ENCODE measurements at places on chromosomes 1 and 21.

DNA sequence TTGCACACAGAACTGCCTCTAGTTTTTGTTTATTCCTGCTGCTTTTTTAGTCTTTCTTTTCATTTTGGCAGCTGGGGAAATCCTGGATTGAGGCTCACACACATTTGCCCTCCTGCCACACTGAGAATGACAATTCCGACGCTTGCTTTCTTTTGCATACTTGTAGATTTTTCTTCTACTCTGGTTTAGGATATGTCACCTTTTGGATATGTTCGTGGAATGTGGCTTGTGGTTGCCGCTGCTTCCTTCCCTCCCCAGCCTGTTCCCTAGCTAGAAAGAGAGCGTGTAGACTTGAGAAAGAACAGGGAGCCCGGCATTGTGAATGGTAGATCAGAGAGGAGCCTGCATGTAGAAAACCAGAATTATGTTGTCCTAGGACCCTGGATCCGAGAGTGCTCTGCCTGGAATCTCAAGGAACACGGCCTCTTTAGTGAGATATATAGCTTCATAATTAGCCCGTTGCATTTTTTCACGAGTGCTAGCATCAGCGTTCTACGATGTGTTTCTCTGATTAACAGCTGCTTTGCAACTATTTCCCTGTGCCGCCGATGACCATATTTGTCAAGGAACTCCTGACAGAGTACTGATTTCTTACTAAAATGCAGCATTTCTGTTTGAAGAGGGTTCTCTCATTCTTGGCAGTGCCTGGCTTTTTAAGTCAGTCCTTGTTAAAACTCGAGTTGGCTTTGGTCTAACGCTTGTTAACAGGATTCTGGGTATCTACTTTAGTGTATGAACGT lies 56.2 kb downstream of the PEX14 start:
- ATAC-seq, result no peak

DNA sequence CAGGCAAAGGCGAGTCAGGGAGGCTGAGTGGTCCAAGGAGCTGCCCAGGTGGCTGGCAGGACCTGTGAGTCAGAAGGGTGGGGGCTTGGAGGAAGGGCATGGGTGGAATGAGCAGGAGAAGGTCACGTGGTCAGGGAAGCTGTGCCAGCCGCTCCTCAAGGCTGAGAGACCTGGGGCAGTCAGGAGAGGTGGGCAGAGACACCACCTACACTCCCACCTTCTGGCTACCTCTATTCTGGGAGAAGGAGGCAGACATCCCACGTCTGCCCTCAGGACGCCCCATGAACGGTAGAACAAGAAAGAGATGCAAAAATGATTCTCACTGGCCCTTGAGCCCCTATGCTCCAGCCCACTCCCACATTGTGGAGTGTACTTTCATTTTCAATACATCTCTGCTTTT lies 151.8 kb upstream of the RAB4A start:
- ATAC-seq, result no peak

- no peak for ATAC-seq
Observed at GRCh38 chr1:115068826-115069585, 20.3 kb downstream of the TSPAN2 start.

GRCh38 chr1:212710566-212710965 lies 10.9 kb upstream of the BATF3 start:
- ATAC-seq, result no peak

- no peak for ATAC-seq
Observed at GRCh38 chr1:186812570-186812969, 16.2 kb upstream of the PLA2G4A start.

DNA sequence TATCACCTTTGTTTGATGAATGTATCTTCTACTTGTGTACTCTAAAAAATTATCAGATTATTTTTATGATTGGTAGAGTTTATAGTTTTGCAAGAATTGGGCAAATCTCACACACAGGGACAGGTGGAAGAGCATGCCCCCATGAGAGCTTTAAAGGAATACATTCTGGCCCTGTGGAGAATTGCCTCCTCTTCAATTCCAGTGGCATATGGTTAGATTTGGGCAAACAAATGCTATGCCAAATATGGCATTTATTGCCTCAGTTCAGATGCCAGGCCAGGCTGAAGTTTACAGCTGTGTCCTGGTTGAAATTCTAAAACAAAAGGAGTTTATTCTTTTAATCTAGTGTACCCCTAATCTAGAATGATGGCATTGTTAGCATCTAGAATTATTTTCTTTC lies 162.4 kb upstream of the CACYBP start:
- no peak for ATAC-seq

DNA sequence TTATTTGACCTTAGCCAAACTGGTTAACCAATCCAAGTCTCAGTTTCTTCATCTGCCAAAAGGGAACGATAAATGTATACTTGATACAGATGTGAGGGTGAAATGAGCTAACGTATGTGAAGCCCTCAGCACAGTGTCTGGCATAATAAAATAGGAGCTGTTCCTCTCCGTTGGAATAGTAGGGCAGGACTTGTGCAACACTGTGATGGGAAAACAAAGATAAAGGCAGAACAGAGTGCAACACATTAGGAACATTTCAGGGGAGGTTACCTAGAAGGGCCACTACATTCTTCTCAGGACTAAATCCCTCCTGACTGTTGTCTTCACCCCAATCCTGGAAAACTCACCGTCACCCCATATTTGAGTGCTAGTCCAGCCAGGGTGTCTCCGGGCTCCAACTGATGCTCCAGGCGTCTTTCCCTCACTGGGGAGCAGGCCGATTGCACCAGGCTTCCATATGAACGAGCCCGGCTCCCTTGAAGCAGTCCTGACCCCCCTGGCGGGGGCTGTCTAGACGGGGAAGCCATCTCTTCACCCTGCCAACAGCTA lies 896 bp downstream of the LYSMD1 start:
- ATAC-seq, result no peak

DNA sequence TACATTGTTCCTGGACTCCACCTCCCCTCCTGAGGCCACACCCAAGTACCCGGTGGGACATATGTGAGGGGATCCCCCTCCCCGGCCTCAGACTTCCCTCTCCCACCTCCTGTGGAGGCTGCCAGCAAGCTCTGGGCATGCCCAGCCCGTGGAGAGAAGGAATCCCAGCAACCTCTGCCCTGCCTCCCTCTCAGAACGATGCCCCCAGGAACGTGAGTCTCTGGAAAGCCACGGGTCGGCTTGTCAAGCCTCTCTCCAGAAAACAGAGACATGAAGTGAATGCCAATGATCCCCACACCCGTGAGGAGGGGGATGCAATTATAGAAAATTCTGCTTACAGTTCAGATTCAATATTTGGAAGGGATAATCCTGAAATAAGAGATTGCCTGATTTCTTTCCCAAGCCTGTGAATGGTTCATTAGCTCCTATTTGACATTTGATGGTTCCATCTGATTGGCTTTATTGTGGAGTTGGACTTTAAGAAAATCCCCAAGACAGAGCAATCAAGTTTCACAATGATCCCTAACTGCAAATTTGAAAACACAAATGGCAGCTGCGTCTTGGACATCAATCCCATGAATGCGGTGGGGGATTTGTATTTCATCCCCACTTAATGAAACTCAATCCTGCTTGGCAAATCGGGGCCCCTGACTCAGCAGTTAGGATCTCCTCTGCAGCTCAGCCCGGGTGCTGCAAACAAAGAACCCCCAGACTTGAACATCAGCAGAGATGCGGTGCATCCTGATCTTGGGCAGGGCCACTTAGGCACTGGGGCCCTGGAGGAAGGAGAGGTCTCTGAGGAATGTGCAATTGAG lies 9.1 kb upstream of the GUCA2B start:
- ATAC-seq, result no peak
